ENCODE measurements at places on chromosomes 7 and 10. TPM values are rescaled to one million over a fixed set of nuclear protein-coding genes. Genes with fewer than 3 reads are reported as not detected.

Gene CDC14C
- not detected for polyA plus RNA-seq

Gene NRF1
- 4.8 TPM for polyA plus RNA-seq

Gene CCZ1B
- 62.0 TPM for polyA plus RNA-seq

Gene CALHM3
- not detected for polyA plus RNA-seq

- peaks cover 19% of the 10 kb centered on the region for H3K4me1 ChIP-seq
- no peak overlapping the region for H3K4me3 ChIP-seq
- no peaks in the 10 kb centered on the region for H3K27me3 ChIP-seq
- H3K27ac ChIP-seq, result no peak overlapping the region
- H3K36me3 ChIP-seq, result no peaks in the 10 kb centered on the region
These were observed 9.4 kb downstream of the SH3PXD2A start for GRCh38 chr10:103845972-103846371.

- H3K4me1 ChIP-seq, result no peaks in the 10 kb centered on the region
- no peak overlapping the region for H3K4me3 ChIP-seq
- H3K36me3 ChIP-seq, result no peaks in the 10 kb centered on the region
- H3K27me3 ChIP-seq, result no peaks in the 10 kb centered on the region
These were observed 53.5 kb upstream of the APBB1IP start for GRCh38 chr10:26384600-26384999.

DNA sequence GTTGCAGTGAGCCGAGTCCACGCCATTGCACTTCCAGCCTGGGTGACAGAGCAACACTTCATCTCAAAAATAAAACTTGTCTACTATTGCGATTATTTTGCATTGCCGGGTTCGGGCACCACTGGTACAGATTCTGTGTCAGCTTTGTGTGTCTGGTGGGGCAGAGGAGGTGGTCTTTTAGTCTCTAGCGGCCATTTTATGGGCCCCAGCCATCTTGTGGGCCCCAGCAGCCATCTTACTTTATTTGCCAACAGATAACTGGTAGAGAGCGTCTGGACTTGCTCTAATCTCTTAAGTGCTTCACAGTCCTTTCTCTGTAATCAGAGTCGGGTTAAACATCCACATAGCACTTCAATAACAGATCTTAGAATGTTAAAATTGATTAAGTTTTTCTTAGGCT lies 4.9 kb downstream of the BUD23 start:
- H3K27me3 ChIP-seq, result no peaks in the 10 kb centered on the region
- no peak overlapping the region for H3K4me3 ChIP-seq
- no peaks in the 10 kb centered on the region for H3K4me1 ChIP-seq
- DNase-seq, result no peak

DNA sequence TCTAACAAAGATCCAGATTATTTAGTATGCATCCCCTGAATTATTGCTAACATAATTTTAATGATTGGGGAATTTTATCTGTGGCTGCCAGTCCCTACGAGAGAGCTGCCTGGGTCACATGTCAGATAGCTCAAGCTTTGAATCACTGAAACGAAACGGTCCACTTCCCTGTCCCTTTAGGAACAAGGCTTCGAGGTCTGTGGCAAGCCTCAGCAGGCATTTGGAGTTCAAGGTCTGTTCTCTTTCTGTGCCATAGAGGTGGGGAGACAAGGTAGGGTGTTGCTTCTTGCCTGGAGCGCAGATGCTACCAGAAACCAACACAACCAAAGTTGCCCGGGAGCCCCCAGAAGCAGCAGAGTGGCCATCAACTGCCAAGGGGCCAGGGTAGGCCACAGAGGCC lies 13.9 kb upstream of the SH2D4B start:
- H3K4me3 ChIP-seq, result no peak overlapping the region
- no peaks in the 10 kb centered on the region for H3K27me3 ChIP-seq
- H3K36me3 ChIP-seq, result no peaks in the 10 kb centered on the region
- peaks cover 4% of the 10 kb centered on the region for H3K4me1 ChIP-seq
- no peak for DNase-seq

GRCh38 chr7:130954918-130955564 lies 221.0 kb upstream of the KLF14 start:
- DNase-seq, result no peak
- peaks cover 21% of the 10 kb centered on the region for H3K4me1 ChIP-seq
- no peaks in the 10 kb centered on the region for H3K36me3 ChIP-seq
- no peaks in the 10 kb centered on the region for H3K27me3 ChIP-seq
- H3K4me3 ChIP-seq, result no peak overlapping the region
- no peak overlapping the region for H3K27ac ChIP-seq

- H3K27ac ChIP-seq, result no peak overlapping the region
- H3K4me3 ChIP-seq, result no peak overlapping the region
- H3K36me3 ChIP-seq, result no peaks in the 10 kb centered on the region
These were observed 40.6 kb downstream of the LDB3 start for GRCh38 chr10:86708783-86709380.

DNA sequence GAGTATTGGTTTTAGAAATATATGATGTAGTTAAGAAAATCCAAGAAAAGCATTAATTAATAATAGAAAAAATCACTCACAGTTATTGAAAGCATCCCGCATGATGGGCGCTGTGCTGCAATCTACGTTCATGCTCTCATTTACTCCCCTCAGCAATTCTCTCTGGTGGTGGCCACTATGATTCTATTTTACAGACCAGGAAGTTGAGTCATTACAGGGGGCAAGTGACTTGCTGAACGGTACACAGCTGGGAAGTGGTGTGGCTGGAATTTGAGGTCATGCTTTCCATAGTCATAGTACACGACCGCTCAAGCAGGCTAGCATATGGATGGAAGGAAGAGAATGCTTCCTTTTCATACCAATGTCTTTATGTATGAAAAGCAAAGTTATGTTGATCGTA lies 117.4 kb downstream of the TES start:
- no peaks in the 10 kb centered on the region for H3K36me3 ChIP-seq
- H3K4me3 ChIP-seq, result no peak overlapping the region
- DNase-seq, result no peak
- H3K4me1 ChIP-seq, result peaks cover 15% of the 10 kb centered on the region
- H3K27ac ChIP-seq, result no peak overlapping the region

GRCh38 chr7:107228291-107228690 lies 59.5 kb downstream of the HBP1 start:
- DNase-seq, result no peak
- no peak overlapping the region for H3K27ac ChIP-seq
- no peaks in the 10 kb centered on the region for H3K36me3 ChIP-seq
- no peaks in the 10 kb centered on the region for H3K27me3 ChIP-seq
- no peak overlapping the region for H3K4me3 ChIP-seq
- no peaks in the 10 kb centered on the region for H3K4me1 ChIP-seq

- no peak for DNase-seq
- peaks cover 11% of the 10 kb centered on the region for H3K27me3 ChIP-seq
- no peaks in the 10 kb centered on the region for H3K36me3 ChIP-seq
- H3K27ac ChIP-seq, result no peak overlapping the region
- H3K4me1 ChIP-seq, result peaks cover 13% of the 10 kb centered on the region
- H3K4me3 ChIP-seq, result peak overlapping the region; percentile 94
These were observed 1.1 kb downstream of the EPHB6 start for GRCh38 chr7:142855756-142856564.

DNA sequence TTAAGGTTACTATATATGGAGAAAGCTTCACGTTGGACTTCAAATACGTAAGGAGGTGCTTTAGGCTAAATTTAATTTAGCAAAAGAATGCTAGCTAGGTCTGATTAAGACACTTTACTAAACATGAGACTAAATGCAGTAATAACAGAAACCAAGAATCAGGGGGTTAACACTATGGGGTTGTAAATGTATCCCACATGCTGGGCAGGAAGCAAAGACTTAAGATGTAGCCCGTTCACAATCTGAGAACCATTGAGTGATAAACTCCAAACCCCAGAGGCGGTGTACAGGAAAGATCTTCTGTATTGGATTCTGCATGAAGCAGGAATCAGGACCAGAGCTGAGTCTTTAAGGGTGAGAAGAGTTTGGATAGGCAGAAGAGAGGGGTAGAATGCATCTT lies 60.4 kb downstream of the FZD1 start:
- H3K36me3 ChIP-seq, result no peaks in the 10 kb centered on the region
- no peak overlapping the region for H3K27ac ChIP-seq
- no peaks in the 10 kb centered on the region for H3K27me3 ChIP-seq
- H3K4me1 ChIP-seq, result no peaks in the 10 kb centered on the region
- H3K4me3 ChIP-seq, result no peak overlapping the region
- no peak for DNase-seq

DNA sequence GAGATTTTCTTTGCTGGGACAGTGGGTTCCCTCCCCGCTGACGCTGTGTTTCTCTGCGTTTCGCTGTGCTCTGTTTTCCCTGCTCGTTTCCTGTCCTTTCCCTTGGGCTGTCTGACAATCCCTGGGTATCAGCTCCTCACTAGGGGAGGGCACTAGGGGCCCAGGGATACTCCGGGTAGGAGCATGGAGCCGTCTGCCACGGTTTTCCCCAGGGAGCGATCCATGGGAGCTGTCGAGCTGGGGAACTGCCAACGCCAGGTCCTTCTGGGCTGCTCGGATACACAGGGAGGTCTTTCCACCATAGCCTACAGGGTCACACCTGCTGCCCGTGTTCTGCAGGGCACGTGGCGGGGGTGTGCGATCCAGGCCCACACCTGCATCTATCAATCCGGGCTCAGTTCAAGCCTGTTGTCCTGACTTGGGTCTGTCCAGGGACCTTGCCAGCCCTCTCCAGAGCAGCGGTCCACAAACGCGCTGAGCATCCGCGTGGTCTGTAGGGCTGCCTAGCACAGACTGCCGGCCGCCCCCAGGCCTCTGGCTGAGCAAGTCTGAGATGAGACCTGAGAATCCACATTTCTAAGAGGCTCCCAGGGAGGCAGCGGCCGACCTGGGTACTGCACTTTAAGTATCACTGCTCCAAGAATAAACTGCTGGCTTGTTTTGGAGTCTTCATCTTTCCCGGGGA lies 263.1 kb downstream of the ELFN1 start:
- no peaks in the 10 kb centered on the region for H3K4me1 ChIP-seq
- no peaks in the 10 kb centered on the region for H3K27me3 ChIP-seq
- no peaks in the 10 kb centered on the region for H3K36me3 ChIP-seq

Measured in GM23338 (cell line).